ENCODE measurements at places on chromosomes 6 and 20.

- no peak for DNase-seq
These were observed 11.5 kb upstream of the TMEM244 start for GRCh38 chr6:129872586-129872985.

- no peak for DNase-seq
These were observed at the start of gene SLC32A1 for GRCh38 chr20:38723848-38724625. SLC32A1 (plus strand) TSS chr20:38724486; CDS start chr20:38724725, 239 bp downstream.

- DNase-seq = no peak
These were observed at the start of gene RAET1E for GRCh38 chr6:149897855-149898744. RAET1E (minus strand) TSS chr6:149898113; CDS start chr6:149890901, 7,212 bp downstream.

GRCh38 chr6:67779876-67780275 is 855.2 kb upstream of the ADGRB3 start:
- no peak for DNase-seq

DNA sequence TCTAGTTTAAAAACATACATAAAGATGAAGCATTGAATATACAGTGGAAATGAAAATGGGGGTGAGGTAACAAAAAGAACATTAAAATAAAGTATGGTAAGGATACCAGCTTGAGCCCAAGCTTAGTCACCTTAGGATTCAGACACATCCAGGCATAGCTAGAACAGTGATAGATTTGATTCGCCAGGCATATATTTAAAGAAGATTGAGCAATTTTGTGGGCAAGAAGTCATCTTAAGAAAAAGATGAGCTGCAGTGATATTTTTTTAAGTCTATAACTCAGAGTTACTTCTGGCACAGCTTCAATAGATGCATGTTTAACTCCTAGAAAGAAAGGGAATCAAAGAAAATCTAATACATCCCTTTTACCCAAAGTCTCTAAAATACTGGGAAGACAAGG is 97.9 kb downstream of the BMP5 start:
- DNase-seq = peak; percentile 6

DNA sequence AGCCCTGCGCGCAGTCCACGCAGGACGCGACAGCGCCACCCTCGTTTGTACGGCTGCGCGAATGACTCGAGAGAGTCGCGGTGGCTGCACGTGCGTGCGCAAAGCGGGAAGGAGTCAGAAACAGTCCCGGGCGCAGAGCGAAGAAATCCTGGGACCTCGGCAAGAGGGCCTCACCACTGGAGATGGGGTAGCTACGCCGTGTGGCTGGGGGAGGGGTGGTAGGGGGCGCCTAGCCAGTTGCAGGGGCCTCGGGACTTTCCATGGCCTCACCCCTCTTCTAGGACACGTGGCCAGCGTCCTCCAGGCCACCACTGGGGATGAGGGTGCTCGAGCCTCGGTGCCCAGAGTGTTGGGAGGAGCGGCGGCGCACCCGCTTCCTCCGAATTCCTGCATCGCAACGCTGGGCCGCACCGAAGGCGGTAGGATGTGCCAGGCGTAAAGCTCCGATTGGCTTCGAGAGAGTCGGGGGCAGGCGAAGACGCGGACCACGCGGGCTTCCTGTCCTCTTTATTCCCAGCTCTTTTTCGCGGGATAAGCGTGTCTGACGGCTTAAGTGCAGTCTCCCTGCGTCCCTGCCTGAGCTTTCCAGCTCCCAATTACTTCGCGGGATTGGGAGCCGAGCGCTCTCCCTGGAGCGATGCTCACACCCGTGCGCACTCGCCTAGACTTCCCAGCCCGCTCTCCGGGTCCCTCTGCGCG is 38.7 kb downstream of the NCR2 start:
- DNase-seq = peak; percentile 13

All from fibroblast of skin of right quadriceps (primary cell).